NB4 (cell line): ENCODE measurements at places on chromosomes 16 and 17.

GRCh38 chr16:53773150-53773846 lies 69.3 kb downstream of the FTO start:
- peak; percentile 88 for DNase-seq

GRCh38 chr17:16906680-16907079 lies 65.2 kb downstream of the TNFRSF13B start:
- DNase-seq: no peak

DNA sequence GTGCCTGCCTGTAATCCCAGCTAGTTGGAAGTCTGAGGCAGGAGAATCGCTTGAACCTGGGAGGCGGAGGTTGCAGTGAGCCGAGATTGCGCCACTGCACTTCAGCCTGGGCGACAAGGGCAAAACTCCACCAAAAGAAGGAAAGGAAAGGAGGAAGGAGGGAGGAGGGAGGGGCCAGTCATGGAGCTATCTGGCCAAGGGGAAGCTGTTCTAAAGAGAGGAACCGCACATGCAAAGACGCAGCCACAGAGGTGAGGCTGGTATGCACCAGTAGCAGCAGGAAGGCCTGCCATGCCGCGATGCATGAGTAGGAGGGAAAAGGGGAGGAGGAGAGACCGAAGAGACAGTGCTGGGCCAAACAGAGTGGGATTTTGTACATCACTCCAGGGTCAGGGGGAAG lies 35.9 kb downstream of the HSBP1 start:
- peak; percentile 80 for DNase-seq

- DNase-seq: peak; percentile 70
Measured at GRCh38 chr17:59641799-59642484, 22.2 kb downstream of the CLTC start.

DNA sequence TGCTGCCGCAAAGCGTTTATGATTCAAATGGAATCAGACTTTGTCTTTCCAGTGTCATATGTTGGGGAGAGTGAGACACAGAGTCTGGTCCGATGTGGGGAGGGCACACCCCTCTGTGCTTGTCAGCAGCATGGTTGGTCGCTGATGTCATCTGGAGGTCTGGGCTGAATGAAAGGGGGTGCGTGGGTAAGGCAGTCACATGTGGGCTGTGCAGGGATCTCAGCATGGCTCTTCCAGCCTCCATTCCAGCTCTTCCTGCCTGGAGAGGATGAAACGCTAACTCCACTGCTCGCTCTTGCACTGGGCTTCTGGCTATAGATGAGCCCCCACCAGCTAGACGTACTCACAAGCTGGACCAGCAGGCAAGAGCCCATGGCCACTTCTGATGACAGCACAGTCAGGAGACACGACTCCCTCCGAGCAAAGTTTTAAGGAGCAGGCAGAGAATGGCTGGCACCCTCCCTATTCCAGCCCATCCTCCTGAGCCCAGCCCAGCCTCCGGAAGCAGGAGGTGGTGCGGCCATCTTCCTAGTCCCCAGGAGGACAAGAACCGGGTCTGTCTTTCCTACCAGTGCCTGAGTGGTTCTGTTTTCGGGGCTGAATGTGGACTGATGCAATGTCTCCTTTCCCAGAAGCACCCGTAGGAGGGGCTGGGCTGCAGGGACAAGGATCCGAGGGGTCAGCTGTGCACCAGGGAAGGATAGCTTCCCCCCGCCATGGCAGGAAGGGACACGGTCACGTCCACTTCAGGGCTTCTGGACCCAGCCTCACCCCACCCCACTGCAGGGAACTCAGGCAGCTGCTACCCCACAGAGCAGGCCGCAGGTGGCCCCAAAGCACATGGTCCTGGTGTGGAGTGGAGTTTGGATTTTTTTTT lies 41.5 kb upstream of the CBFA2T3 start:
- DNase-seq: no peak

DNA sequence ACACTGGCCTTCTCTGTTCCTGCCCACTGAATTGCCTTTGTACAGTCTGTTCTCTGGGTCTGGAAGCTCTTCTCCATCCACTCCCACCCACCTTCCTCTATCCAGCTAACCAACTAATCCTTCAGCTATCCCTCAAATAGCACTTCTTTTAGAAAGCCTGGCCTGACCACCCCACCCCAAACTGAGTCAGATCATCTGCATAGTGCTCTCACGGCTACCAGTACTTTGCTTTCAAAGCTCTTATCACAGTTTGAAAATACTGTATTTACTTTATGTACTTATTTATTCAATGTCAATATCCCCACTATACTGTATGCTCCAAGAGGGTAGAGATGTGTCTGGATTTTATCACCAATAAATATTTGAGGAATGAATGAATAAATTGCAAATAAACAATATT lies 4.5 kb upstream of the CLDN7 start:
- DNase-seq: no peak
